ENCODE measurements at places on chromosomes 1 and 21.

DNA sequence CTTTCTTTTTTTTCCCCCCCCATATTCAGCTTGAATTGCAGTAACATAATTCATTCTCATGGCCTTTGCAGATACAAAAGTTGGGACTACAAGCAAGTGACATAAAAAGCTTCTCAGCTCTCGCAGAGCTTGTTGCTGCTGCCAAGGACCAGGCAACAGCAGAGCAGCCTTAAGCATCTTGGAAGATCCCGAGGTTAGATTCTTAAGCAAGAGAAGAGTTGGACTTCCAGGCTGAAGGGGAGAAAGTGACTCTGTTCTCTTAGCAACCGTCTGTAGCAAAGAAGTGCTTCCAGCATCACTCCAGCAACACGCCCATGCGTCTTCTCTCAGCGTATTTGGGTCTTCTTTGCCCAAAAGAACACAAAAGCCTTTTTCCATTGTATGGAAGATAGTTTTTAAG lies 20.7 kb downstream of the AGT start:
- DNase-seq: no peak

DNA sequence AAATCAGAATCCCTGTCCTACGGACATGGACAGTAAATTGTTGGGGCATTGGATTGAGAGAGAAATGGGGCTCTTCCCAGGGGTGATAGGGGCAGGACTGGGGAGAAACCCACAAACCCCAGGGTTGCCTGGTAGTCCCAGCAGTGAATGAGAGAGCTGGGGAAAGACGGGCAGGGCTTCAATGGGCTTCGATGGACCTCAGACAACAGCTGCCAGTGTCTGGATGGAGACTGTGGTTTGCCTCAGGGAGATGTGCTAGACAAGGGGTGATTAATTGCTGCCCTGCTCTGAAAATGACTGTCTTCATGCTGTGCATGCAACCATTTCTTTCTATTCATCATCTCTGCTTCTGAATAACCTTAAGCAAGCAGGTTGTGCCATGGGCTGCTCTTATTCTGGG lies 7.4 kb downstream of the GPR25 start:
- no peak for DNase-seq

DNA sequence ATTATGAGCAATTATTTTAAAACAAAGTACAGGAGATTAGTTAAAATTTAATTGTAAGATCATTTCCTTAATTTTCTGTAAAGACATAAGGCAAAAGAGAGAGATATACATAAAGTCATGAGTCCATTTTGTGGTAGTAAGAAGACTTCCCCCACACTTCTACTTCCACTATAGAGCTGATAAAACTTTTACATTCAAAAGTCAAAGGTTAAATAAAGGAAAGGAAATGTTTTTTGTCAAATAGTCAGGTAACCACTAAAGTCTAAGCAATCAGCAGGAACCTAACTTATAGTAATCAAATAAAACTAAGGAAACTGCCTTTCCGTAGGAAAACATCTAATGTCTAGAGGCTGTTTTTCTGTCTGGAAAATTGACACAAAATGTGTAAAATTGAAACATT lies 110.9 kb downstream of the DENND1B start:
- DNase-seq: no peak

DNA sequence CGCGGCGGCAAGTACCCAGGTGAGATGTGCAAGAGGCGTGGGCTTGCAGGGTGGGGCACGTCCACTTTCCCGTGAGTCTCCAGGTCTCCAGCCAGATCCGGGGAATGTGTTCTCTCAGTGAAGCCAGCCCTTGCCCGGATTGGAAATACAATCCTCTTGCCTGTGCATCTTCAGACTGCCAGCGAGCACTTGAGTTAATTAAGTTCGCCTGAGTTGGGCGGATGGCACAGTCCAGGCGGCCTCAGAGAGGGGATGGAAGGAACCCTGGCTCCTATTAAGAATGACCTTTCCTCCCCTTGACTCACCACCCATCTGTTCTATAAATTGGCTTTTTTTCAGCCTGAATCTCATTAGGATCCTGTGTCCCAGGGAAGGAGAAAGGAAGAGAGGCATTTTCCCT lies 33.3 kb upstream of the CNTN2 start:
- no peak for DNase-seq

DNA sequence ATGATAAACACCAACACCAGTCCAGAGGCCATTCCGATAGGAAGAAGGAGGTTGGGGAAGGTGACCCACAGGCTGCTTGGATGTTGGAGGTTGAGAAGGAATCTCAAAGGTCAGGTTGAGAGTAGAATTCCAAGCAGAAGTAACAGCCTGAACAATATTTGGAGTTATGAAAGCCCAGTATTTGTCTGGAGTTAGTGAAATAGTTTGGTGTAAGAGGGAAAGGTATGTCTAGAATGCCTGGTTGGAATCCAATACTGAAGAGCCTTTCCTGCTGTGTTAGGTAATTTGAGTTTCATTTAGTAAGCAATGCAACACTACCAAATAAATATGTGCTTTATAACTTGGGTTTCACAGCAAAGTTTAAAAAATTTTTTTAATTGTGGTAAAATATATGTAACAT lies 70.5 kb upstream of the MCOLN3 start:
- no peak for DNase-seq

GRCh38 chr1:90925928-90926869 lies 95.6 kb downstream of the ZNF644 start:
- no peak for DNase-seq

GRCh38 chr21:45535341-45536081 lies 6.7 kb downstream of the SLC19A1 start:
- DNase-seq: peak; percentile 12

DNA sequence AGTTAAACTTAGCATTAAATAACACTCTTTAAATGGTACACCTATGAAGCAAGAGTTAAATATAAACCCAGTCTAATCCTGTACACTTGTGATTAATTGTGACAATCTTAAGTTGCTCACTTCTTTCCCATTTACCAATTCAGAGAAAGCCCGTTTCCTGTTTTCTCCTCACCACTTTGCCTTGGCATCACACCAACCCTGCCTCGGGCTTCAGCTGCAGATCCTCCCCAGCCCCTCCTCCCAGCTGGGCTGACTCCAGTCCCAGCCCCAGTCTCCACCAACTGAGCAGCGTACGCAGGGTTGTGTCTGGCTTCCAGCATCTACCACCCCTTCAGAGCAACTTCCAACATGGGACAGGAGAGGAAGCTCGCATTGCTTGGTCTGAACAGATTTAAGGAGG lies 4.1 kb downstream of the PYCR2 start:
- DNase-seq: no peak

- DNase-seq: no peak
These were observed 163.0 kb upstream of the KAZN start for GRCh38 chr1:14435368-14436023.

- DNase-seq: no peak
These were observed 36.7 kb downstream of the ACBD3 start for GRCh38 chr1:226149806-226150205.

- no peak for DNase-seq
These were observed 61.7 kb downstream of the CHD5 start for GRCh38 chr1:6118415-6118814.

DNA sequence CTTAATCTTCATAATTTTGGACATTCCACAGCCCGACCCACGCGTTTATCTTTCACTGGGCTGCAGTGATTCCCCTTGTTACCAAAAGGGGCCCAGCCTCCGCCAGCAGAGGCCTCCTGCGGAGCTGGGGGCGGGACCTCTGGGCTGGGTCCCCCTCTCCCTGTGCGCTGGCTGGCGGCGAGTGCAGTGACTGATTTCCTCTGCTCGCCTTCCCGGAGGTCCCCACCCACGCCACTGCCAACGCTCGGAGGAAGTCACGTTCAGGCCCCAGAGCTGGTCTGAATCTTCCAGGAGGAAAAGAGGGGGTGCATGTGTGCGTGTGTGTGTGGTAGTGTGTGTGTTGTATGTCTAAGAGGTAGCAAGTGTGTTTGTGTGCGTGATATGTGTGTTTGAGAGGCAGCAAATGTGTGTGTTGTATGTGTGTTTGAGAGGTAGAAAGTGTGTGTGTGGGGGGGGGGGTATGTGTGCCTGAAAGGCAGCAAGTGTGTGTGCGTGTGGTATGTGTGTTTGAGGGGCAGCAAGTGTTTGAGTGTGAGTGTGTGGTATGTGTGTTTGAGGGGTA lies 35.0 kb upstream of the JAK1 start:
- DNase-seq: peak; percentile 83

DNA sequence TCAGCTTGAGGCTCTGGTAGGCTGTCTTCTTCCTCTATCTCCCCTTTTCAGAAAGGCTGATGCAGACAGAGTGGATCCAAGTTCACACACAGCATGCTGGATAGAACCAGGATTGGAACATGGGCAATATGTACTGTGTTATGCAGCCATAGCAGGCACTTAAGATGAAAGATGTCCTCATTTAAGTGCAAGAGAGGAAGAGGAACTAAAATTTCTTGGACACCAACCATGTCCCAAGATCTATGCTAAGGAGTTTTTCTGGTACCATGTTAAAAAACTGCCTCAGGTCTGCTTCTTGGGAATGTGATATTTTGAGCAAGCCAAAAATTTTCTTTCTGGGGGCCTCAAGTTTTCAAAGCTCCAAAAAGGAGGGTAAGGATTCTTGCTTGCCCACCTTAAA lies 1.2 kb downstream of the SDHB start:
- DNase-seq: no peak

DNA sequence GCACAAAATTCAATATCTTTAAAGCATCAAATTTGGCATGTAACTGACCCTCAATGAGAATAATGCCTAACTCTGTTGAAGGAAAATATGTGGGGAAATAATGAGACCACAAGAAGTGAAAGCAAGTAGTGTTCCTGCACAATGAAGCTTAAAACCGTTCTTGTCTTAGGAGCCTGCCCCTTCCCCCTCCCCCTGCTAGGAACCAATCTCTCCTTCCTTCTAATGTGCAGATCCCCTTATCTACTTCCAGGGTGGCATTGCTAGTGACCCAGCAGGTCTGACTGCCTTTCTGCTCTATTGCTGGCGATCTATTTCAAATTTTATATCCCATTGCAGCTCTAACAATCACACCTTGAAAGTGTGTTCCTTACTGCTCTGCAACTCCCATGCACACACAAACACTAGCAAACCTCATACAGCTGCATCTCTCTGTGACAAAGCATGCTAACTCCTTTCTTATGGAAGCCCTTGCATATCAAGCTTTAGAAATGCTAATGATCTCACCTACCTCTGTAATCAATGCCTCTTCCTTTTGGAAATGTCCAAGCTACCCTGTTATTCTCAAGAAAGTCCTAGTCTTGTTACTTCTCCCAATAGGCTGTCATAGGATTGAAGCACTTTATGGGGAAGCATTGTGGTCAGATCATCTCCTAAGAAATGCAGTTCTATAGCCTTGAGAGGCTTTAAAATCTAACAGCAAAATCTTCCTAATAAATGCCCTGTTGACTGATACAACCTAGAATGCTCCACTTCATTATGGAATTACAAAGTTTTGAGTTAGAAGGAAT lies 26.5 kb downstream of the BCL9 start:
- DNase-seq: no peak

DNA sequence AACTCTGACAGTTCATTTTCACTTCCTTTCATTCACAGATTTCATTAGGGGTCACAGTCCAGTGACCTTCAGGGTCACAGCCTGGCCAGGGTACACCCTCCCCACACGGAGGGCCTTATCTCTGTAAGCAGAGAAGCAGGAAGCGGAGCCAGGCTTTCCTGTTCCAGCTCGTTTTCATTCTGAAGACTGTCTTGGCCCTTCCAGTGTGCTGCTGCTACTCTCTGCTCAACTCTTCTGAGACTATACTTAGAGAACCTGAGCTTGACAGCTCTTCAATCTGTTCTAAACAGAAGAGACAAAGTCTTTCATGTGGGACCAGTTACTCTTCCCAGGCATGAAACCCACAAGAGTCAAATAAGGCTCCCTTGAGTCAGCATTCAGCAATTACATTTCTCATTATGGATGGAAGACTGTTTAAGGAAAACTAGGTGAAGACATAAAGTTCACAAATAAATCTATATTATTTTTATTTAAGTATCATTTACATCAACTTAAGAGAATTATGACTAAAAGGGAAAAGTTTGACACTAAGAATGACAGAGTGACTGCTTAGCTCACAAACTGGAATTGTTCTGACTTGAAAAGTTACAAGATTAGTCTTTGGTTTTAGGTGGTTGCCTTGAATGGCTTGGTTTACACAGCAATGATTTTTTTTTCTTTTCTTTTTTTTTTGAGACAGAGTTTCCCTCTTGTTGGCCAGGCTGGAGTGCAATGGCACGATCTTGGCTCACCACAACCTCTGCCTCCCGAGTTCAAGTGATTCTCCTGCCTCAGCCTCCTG lies 4.8 kb upstream of the TDRD10 start:
- no peak for DNase-seq

GRCh38 chr1:206587904-206588303 lies 24.4 kb downstream of the EIF2D start:
- no peak for DNase-seq

DNA sequence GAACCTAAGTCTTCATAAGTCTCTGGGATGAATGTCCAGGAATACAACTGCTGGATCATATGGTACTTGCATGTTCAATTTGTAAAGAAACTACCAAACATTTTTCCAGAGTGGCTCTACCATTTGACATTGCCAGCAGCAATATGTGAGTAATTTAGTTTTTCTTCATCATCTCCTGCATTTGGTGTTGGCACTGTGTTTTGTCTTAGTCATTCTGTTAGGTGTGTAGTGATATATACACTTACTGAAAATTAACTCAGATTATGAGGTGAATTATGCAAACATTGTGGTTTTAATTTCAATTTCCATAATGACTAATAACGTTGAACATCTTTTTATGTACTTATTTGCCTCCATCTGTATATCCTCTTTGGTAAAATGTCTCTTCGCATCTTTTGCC lies 138.7 kb downstream of the LRRC40 start:
- no peak for DNase-seq

DNA sequence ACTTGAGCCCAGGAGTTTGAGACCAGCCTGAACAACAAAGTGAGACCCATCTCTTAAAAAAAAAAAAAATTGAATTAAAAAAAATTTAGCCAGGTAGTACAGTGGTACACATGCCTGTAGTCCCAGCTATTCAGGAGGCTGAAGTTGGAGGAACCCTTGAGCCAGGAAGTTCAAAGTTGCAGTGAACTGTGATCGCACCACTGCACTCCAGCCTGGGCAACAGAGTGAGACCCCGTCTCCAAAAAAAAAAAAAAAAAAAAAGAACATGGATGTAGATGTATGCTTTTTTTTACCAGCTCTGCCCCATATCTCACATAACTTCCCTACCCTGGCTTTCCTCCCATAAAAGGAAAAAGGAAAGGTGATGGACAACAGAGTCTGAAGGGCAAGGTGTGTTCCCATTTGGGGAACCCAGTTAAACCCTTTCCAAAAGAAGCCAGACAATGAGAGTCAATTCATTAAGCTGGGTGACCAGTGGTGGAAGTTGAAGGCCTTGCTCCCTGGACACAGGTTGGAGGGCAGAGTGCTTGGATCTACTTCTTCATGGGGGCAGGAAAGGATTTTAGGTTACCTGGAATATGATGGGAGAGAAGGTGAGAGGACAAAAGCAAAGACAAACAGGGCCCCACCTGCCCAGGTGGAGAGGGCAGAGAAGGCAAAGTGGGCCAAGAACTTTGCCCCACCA lies 2.9 kb downstream of the KRTCAP2 start:
- DNase-seq: no peak

DNA sequence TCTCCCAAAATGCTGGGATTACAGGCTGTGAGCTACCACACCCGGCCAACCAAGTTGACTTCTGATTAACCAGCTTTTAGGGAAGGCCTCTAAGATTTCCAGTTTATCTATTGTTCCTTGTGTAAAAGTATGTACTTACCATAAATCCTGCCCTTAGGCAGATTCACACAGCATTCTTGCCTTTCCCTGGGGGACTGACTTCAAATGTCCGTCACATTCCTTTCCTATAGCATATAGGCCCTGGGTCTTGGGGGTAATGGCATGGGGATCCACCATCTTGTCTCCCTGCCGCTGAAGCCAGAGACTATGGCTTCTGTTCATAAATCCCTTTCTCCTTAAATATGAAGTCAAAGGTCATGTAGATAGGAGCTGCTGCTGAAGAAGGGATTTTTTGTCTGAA lies 872 bp upstream of the PINK1 start:
- DNase-seq: no peak

Measured in activated CD8-positive, alpha-beta memory T cell treated with anti-CD3 and anti-CD28 coated beads, Interleukin-2, amount 50 U/mL, for 4 hours (primary cell).